ENCODE measurements at places on chromosomes 6 and 20.

- peaks cover 4% of the 10 kb centered on the region for H3K4me1 ChIP-seq
- peak; percentile 75 for DNase-seq
- no peaks in the 10 kb centered on the region for H3K27me3 ChIP-seq
Observed at GRCh38 chr6:14455876-14456648, 338.5 kb downstream of the CD83 start.

- no peak for DNase-seq
- no peaks in the 10 kb centered on the region for H3K36me3 ChIP-seq
- H3K27ac ChIP-seq, result no peak overlapping the region
- H3K4me1 ChIP-seq, result no peaks in the 10 kb centered on the region
Observed at GRCh38 chr20:2195614-2196013, 94.0 kb downstream of the STK35 start.

DNA sequence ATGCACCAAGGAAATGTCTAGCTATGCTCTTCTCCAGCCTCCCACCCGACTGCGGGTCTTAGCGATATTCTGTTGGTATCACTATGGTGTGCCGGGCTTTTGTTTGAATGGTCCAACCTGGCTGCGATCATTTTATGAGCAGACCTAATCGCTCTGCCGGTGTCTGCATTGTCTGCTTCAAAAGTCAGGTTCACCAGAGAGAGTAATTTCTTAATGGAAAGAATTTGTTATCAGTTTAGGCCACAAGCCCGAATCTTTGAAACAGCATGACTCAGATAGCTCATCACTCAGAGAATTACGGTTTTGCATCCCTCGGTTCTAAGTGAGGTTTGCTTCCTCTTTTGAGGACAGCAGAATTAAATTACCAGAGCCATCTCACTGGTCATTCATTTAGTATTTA, 521.0 kb upstream of the ARID1B start:
- no peaks in the 10 kb centered on the region for H3K36me3 ChIP-seq
- no peak overlapping the region for H3K4me3 ChIP-seq
- no peak for DNase-seq

DNA sequence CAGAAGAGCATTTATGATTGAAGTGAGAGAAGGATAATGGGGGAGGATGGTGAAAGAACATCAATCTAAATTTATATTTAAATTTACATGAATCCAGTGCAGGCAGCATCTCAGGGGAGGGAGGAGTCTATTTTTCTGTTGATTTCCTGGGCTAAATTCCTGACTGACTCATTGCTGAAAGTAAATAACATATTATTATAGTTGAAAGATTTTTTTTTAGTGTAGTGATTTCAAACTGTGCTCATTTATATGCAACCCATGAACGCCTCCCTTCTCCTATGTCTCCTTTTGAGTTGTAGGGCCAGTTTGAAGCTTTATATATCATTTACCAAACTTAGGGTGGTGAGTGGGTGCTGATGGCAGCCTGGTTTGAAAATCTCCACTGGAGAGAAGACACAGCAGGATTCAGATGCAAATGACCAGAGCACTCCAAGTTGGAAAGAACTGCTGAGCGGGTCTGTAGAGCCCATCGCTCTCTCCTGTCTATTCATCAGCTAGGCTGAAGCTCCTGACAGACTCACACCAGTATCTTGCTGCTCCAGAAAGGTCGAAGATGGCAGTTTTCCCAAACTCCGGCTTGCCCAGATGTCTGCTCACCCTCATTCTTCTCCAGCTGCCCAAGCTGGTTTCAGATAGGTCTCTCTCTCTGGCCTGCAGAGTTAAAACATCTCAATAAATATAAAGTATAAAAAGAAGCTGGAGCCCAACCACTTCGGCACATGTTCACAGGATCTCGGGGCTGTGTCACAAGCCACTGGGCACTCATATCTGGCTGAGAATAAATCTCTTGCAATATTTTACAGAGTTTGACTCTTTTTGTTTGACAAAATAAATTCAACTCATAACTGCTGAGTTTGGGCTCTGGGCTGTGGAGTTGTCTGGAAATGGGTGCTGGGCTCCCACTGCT, 18.3 kb downstream of the BTN2A1 start:
- peak; percentile 27 for DNase-seq
- H3K27ac ChIP-seq, result no peak overlapping the region
- H3K27me3 ChIP-seq, result no peaks in the 10 kb centered on the region
- H3K4me3 ChIP-seq, result no peak overlapping the region
- peaks cover 5% of the 10 kb centered on the region for H3K4me1 ChIP-seq

All from mesendoderm (in vitro differentiated cells).